ENCODE measurements at places on chromosomes 6 and 20.

GRCh38 chr6:135503703-135504475 lies 6.3 kb upstream of the AHI1 start:
- no peak for DNase-seq

- no peak for DNase-seq
Observed at GRCh38 chr6:106167096-106167814, 81.1 kb downstream of the PRDM1 start.

DNA sequence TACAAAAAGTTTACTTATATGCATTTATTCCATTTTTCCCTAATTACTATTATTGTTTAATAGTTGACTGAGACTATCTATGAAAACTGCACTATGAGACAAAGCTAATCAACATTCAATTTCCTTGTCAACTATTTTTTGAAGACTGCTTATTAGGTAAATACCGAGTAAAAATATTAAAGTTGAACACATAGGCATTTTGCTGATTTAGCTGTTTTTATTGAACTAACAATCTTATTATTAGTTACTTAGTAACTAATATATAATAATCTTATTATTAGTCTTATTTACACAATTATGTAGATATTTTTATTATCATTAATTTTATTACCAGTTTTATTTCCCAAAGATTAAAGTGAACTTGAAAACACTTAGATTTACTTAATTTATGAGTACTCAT lies 728.8 kb downstream of the TENT5A start:
- DNase-seq: no peak

DNA sequence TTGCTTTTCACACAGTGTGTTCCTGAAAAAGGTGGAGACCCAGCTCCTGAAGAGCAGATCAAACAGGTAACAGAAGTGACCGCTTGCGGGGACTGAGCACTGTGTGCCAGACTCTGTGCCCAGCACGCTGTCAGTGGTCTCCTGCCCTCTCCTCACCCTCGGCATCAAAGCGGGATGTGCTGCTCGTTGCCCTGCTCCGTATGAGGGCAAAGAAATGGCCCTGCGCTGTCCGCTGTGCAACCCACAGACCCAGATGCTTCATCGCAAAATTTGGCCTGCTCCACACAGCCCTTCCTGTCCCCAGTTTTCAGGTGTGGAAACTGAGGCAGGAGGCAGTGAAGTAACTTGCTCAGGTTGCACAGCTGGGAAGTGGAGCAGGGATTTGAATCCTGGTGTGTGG lies 13.7 kb downstream of the UQCC2 start:
- DNase-seq: no peak

- DNase-seq: no peak
Observed at GRCh38 chr20:12947691-12948090, 61.1 kb upstream of the SPTLC3 start.

DNA sequence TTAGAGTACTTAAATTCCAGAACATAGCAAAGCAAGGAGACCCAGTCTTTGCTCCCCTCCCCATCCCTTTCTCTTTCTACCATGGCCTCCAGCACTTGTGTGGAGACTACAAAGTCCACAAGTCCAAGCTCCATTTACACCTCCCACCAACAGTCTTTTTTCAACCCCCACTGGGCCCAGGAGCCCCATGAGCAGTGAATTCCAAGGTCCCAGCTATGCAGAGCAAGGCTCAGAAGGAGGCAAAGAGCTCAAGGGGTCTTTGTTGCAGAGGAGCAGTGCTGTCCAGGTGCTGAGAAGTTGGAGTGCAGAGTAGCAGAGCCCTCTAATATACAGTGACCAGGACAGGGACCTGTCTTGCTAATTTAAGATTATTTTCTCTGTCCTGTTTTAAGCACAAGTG lies 9.0 kb downstream of the PAK5 start:
- no peak for DNase-seq

- no peak for DNase-seq
Observed at GRCh38 chr6:157656437-157656997, 166.5 kb upstream of the SNX9 start.

DNA sequence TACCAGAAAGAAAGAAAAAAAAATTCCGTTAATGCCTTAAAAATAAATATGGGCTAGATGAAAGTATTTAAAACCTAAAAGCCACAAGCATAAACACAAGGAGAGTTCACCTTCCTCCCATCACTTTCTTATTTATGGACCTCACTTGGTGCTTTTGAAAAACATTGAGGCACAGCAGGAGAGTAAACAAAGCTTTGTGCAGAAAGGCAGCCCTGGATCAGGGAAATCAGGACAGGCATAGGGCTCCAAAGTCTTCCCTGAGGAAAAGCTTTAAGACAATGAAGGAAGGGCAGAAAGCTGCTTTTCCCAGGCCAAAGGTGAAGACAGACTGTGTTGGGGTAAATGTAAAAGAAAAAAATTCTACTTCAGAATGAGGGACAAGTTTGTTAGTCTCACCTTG lies 207.9 kb downstream of the CLVS2 start:
- no peak for DNase-seq

GRCh38 chr20:23164176-23164601 lies 78.1 kb upstream of the CD93 start:
- no peak for DNase-seq

DNA sequence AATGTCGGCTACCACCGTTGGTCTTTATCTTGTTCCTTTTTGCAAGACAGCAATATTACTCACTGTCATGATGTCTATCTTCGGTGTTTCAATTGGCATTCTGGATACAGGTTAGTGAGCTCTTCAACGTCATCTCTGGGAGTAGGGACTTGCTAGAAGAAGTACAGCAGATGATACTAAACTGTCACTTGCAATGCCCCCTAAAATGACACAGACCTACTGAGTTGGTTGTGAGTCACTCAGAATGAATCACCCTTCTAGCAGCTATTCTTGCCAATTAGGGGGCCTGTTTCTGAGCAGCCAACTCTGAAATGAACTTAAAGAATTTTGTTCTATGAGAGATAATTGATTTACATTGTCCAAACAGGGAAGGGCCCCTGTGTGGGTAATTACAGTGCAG lies 176.5 kb downstream of the SLC16A10 start:
- DNase-seq: no peak

DNA sequence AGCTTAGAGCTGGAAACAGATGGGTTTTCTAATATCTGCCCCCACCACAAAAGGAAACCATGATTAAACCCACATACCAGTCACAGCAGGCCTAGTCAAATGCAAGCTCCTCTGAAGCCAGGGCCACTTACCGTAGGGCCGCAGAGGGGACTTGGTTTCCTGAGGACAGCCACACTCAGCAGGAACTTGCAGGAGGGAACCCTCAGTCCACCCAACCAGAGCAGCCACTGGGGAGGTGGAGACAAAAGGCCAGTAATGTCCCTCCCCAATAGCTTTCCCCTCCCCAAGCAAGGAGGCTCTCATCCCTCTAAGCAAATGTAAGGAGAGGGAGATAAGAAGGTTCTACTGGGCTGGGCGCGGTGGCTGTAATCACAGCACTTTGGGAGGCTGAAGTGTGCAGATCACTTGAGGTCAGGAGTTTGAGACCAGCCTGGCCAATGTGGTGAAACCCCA lies 384.4 kb upstream of the JARID2 start:
- DNase-seq: no peak

DNA sequence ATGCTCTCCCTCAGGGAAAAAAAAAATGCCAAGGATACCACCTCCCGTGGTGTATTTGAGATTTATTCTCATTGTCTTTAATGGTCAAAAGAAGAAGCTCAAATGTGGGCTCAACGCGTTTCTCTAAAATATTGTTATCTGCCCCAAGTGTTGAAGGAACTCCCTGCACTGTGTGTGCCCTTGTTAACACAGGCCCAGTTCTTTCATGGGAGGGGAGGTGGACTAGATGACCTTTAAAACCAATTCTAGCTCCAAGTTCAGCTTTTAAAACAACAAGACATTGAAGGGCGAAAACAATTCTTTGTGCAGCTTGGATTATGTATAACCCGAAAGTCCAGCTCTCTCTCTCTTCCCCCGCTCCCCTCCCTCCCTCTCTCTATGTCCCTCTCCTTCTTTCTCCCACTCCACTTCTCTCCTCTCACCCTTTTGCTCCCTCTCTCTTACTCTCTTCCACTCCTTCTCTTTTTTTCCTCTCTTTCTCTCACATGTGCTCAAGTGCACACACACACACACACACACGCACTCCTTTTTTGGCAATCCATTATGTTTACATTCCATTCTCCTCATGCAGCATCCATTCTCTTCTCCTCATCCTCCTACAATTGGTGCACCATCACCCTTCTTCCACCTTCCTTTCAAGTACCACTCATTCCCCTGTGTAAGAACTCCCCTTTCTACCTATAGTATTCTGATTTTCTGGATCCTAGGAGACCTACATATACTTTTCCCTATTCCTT lies 8.5 kb downstream of the HLA-DMB start:
- DNase-seq: no peak

DNA sequence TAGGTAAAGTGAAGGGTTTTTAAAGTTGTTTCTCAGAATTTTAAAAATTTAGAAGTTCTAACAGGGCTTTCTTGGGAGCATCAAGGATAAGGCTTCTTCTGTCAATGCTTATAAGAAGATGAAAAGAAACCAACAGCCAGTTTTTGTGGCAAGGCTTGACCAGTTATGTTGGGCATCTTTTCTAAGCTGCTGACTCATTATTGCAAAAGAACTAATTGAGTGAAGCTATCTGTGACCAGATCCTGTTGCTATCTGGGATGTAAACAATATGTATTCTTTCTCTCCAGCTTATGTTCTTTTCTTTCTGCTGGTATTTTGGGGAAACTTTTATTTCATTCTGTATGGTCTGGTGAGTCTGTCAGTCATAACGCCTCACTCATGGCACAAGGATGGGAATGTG lies 643.8 kb downstream of the HDGFL1 start:
- no peak for DNase-seq

GRCh38 chr6:38612143-38612965 lies 27.4 kb downstream of the BTBD9 start:
- DNase-seq: no peak

GRCh38 chr6:129710450-129711270 lies 683 bp upstream of the ARHGAP18 start:
- DNase-seq: no peak

Data from cardiac septum (tissue), 1 donor.